Colonic mucosa (tissue), 4 donors: ENCODE measurements at places on chromosomes 2 and 18.
A peak's percentile ranks its signal among the peaks of the same experiment; 100 is the strongest.

- H3K27me3 ChIP-seq: no peaks in the 10 kb centered on the region
- H3K36me3 ChIP-seq: no peaks in the 10 kb centered on the region
- DNase-seq: no peak
- H3K27ac ChIP-seq: no peak overlapping the region
- H3K4me3 ChIP-seq: no peak overlapping the region
These were observed 189.0 kb downstream of the GALNT1 start for GRCh38 chr18:35770376-35771014.

DNA sequence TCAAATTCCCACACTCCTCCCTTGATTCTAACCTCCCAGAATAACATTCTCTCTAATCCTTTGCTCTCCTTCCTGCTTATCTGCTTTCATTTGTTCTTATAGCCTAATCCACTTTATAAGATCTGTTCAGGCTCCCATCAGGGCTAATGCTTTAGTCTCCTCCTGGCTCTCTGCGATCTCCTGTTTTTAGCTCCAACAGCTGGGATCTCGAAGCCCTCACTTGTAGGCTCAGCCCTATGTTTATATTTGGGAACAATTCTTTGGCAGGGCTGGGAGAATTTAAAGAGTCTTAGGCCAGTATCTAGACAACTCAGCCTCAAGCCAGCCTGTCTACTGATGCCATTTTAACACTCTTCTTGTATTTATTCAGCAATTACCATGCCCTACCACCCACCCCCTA lies 27.2 kb upstream of the RAPH1 start:
- H3K36me3 ChIP-seq: no peaks in the 10 kb centered on the region
- H3K27ac ChIP-seq: no peak overlapping the region
- DNase-seq: no peak
- H3K4me3 ChIP-seq: no peak overlapping the region
- no peaks in the 10 kb centered on the region for H3K27me3 ChIP-seq
- H3K4me1 ChIP-seq: no peaks in the 10 kb centered on the region

GRCh38 chr2:85131116-85131515 lies 2.1 kb upstream of the TCF7L1 start:
- H3K4me1 ChIP-seq: no peaks in the 10 kb centered on the region
- H3K27me3 ChIP-seq: peaks cover 22% of the 10 kb centered on the region
- H3K36me3 ChIP-seq: no peaks in the 10 kb centered on the region
- no peak for DNase-seq

GRCh38 chr2:190221429-190221828 lies 98.2 kb downstream of the HIBCH start:
- H3K36me3 ChIP-seq: no peaks in the 10 kb centered on the region
- H3K27ac ChIP-seq: peak overlapping the region; percentile 60
- H3K4me1 ChIP-seq: peaks cover 3% of the 10 kb centered on the region
- H3K4me3 ChIP-seq: no peak overlapping the region
- peak; percentile 93 for DNase-seq

- no peaks in the 10 kb centered on the region for H3K27me3 ChIP-seq
- H3K4me3 ChIP-seq: peak overlapping the region; percentile 12
- no peaks in the 10 kb centered on the region for H3K4me1 ChIP-seq
- H3K27ac ChIP-seq: peak overlapping the region; percentile 84
These were observed 17.6 kb upstream of the ADI1 start for GRCh38 chr2:3536682-3537632.

DNA sequence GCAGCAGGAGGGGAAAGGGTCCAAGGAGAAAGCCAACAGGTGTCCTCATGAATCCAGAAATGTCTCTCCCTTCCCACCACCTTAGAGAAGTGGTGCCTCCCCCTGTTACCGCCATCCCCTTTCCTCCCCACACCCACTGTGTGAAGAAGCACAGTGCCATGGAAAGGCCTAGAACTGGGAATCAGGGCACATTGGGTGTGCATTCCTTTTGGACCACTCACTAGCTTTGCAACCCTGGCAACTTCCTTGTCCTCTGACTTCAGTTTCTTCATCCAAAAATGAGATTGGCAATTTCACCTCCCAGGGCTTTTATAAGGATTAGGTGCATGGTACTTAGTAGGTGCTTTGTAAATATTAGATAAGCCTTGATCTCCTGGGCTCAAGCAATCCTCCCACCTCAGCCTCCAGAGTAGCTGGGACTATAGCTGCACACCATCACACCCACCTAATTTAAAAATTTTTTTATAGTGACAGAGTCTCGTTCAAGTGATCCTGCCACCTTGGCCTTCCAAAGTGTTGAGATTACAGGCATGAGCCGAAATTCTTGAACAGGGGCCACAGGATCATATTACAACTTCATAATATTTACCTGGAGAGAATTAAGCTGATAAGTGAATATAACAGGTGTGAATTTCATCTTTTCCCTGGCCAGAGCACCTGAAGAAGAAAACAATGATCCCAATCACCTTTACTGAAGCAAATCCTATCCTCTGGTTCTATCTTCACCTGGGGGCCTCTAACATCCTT lies 97.9 kb upstream of the TAF1B start:
- H3K27ac ChIP-seq: no peak overlapping the region
- H3K36me3 ChIP-seq: no peaks in the 10 kb centered on the region
- no peak for DNase-seq
- no peaks in the 10 kb centered on the region for H3K27me3 ChIP-seq

DNA sequence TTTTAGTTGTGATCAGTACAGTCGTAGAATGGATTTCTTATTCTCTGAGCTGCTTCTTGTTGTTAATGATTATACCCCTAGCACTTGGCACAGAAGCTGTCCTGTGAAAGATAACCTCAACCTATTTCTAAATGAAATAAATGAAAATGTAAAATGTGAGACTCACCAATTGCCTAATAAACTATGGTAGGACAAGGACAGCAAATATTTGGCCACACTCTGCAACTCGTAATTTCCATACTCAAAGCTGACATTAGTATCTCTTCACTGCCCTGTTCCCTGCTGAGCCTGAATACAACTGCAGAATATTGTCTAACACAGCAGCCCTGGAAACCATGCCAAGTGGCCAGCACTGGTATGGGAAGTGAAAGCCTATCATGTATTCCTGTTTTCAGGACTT lies 34.5 kb downstream of the TMEM182 start:
- no peaks in the 10 kb centered on the region for H3K36me3 ChIP-seq
- DNase-seq: no peak
- no peaks in the 10 kb centered on the region for H3K4me1 ChIP-seq
- no peak overlapping the region for H3K4me3 ChIP-seq
- H3K27me3 ChIP-seq: no peaks in the 10 kb centered on the region

- H3K4me1 ChIP-seq: peaks cover 4% of the 10 kb centered on the region
- no peak for DNase-seq
- H3K27ac ChIP-seq: no peak overlapping the region
These were observed 82.3 kb upstream of the NDUFV2 start for GRCh38 chr18:9020221-9020620.

- DNase-seq: no peak
- H3K36me3 ChIP-seq: no peaks in the 10 kb centered on the region
- H3K4me1 ChIP-seq: no peaks in the 10 kb centered on the region
These were observed 64.7 kb downstream of the DTNB start for GRCh38 chr2:25608718-25609117.

- DNase-seq: no peak
- no peaks in the 10 kb centered on the region for H3K36me3 ChIP-seq
- peaks cover 26% of the 10 kb centered on the region for H3K27me3 ChIP-seq
- H3K27ac ChIP-seq: no peak overlapping the region
- H3K4me3 ChIP-seq: no peak overlapping the region
These were observed 1.1 kb downstream of the PTH2R start for GRCh38 chr2:208407667-208408066.

- H3K4me1 ChIP-seq: no peaks in the 10 kb centered on the region
- H3K4me3 ChIP-seq: no peak overlapping the region
- no peak for DNase-seq
- no peaks in the 10 kb centered on the region for H3K36me3 ChIP-seq
These were observed 50.3 kb upstream of the SP3 start for GRCh38 chr2:174015428-174015827.

GRCh38 chr2:239910851-239911640 lies 114.1 kb downstream of the NDUFA10 start:
- no peaks in the 10 kb centered on the region for H3K4me1 ChIP-seq
- no peaks in the 10 kb centered on the region for H3K27me3 ChIP-seq
- no peak for DNase-seq
- H3K36me3 ChIP-seq: no peaks in the 10 kb centered on the region
- H3K27ac ChIP-seq: no peak overlapping the region

DNA sequence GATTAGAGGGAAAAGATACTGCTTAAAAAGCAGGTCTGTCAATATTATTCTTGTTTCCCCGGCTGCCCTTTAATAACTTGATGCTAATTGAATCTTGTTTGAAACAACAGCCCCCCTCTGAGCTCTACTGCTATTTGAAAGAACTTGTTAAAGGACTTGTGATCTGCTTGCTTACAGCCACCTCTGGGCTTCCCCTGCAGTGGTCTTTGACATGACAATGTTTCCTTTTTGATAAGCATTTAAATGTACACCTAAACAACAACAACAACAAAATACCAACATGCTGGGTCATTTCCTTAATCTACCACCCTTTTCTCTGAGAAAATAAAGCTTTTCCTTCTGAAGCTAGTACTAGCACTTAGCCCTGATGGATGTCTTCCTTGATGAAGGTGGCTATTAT lies 3.9 kb downstream of the HOXD1 start:
- no peak overlapping the region for H3K27ac ChIP-seq
- peaks cover 13% of the 10 kb centered on the region for H3K27me3 ChIP-seq
- H3K4me3 ChIP-seq: no peak overlapping the region

DNA sequence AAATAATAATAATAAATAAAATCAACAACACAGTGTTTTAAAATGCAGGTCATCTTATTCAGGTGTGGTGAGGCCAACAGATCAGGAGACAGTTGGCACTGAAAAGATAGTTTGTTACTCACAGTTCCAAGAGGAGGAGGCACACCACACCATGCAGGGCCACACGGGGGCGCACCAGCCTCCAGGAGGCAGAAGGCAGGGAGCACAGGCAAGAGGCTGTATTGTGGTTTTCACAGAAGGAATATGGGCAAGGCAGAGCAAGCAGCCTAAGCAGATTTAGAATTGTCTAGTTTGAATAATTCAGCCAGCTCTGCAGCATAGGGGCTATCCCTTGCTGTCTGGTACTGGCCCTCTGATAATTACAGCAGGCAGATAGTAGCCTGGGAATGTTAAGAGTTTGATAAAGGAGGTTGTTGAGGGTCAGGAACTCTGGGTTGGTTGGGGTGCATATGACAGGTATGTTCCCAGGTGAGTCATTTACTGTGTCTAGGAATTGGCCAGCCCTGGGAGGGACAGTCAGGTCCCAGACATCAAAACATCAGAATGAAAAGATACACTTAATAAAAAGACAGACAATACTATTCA lies 31.3 kb downstream of the KIAA2012 start:
- DNase-seq: peak; percentile 43
- H3K4me3 ChIP-seq: no peak overlapping the region
- H3K4me1 ChIP-seq: no peaks in the 10 kb centered on the region
- no peaks in the 10 kb centered on the region for H3K36me3 ChIP-seq
- no peak overlapping the region for H3K27ac ChIP-seq
- no peaks in the 10 kb centered on the region for H3K27me3 ChIP-seq

- no peak overlapping the region for H3K27ac ChIP-seq
- H3K4me1 ChIP-seq: no peaks in the 10 kb centered on the region
- no peaks in the 10 kb centered on the region for H3K36me3 ChIP-seq
- no peak overlapping the region for H3K4me3 ChIP-seq
- DNase-seq: no peak
These were observed 45.1 kb upstream of the SERTAD2 start for GRCh38 chr2:64698668-64699444.

GRCh38 chr2:119706221-119706620 lies 27.2 kb downstream of the TMEM177 start:
- no peaks in the 10 kb centered on the region for H3K27me3 ChIP-seq
- H3K4me3 ChIP-seq: no peak overlapping the region
- H3K27ac ChIP-seq: no peak overlapping the region
- H3K36me3 ChIP-seq: no peaks in the 10 kb centered on the region
- H3K4me1 ChIP-seq: no peaks in the 10 kb centered on the region

DNA sequence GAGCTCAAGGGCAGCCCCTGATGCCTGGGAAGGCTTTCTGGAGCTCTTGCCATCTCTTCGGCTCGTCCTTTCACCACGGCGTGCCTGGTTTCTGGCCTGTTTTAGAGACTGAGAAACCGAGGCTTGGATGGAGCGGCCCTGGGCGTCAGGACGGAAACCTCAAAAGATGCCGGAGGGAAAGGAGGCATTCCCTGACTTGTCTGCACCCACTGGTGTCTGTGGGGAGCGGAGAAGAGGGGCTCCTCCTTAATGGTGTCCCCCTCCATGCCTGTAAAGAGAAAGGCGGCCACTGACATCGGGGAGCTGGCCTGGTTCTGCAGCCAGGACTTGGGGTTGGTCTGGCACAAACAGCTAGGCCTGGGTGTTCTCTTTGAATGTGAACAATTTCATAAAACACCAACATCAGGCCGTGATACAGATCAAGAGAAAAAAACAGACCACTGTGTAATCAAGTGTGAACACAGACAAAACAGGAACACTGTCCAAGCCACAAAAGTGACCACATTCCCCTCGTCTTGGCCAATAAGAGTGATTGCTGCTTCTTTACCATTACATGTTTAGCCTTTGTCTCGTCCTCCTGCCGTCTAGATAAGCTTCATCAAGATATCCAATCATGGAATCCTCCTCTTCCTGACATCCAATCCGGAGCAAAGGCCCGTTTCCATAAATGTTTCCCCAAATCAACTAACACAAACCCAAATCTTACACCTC lies 633 bp upstream of the ILKAP start:
- peak overlapping the region; percentile 34 for H3K27ac ChIP-seq
- H3K36me3 ChIP-seq: no peaks in the 10 kb centered on the region
- peak overlapping the region; percentile 65 for H3K4me3 ChIP-seq
- H3K4me1 ChIP-seq: peaks cover 9% of the 10 kb centered on the region

- no peaks in the 10 kb centered on the region for H3K36me3 ChIP-seq
- H3K4me1 ChIP-seq: peaks cover 15% of the 10 kb centered on the region
- no peak overlapping the region for H3K27ac ChIP-seq
- H3K27me3 ChIP-seq: no peaks in the 10 kb centered on the region
- DNase-seq: no peak
These were observed 110.3 kb upstream of the MGAT5 start for GRCh38 chr2:134143568-134143967.

DNA sequence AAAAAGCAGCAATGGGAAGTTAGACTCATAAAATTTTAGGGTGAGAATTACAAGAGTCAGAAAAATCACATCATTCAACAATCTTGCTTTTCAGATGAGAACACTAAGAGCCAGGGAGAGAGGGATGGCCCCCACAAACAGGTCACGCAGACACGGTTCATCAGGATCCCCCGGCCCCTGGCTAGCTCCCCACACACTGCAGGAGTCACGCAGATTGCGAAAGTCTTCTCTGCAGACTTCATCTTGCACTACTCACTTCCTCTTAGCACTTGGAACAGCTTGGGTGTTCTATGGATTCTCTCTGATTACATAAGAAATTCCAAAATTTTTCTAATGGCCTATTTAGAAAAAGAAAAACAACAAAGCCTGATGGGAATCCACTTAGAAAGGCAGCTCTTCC lies 21.6 kb upstream of the SULT1C2 start:
- peak overlapping the region; percentile 71 for H3K27ac ChIP-seq
- DNase-seq: peak; percentile 43
- H3K4me3 ChIP-seq: no peak overlapping the region
- no peaks in the 10 kb centered on the region for H3K27me3 ChIP-seq

- no peak overlapping the region for H3K4me3 ChIP-seq
- DNase-seq: peak; percentile 21
- no peaks in the 10 kb centered on the region for H3K36me3 ChIP-seq
- H3K4me1 ChIP-seq: no peaks in the 10 kb centered on the region
These were observed 14.1 kb upstream of the MEX3C start for GRCh38 chr18:51211552-51211951.
